ENCODE measurements at places on chromosomes 5 and 9. TPM values are rescaled to one million over a fixed set of nuclear protein-coding genes. Genes with fewer than 3 reads are reported as not detected.

Gene LIX1
- total RNA-seq, result not detected

Gene IFNB1
- 0.62 TPM for total RNA-seq

Gene TCF7
- total RNA-seq, result 68.7 TPM

Gene TLR4
- total RNA-seq, result not detected

DNA sequence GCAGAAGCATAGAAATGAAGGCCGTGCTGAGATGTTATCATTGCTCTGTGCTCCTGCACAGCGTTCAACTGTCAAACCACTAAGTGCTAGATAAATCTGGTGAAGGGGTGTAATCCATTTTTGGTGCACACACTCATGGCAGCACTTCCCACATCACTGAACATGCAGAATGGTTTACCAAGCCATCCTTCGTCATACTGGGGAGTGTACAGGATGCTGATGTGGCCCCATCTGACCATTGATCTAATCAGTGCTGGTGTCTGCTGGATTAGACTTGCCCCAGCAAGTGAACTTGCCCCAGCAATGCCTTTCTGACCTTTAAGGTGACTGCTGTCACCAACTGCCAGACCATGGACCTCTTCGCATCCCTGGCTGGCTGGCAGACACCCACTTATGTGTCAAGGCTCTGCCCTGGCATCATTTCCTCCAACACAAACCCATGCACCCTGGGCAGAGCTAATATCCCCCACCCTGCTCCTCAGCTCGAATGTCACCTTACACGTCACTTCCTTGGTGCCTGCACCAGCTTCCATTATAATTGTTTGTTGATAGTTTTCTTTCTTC is 4.2 kb upstream of the SEMA4D start:
- peak; percentile 36 for DNase-seq
- H3K4me3 ChIP-seq, result peak overlapping the region; percentile 56
- no peaks in the 10 kb centered on the region for H3K27me3 ChIP-seq
- H3K36me3 ChIP-seq, result peaks cover under 1% of the 10 kb centered on the region

DNA sequence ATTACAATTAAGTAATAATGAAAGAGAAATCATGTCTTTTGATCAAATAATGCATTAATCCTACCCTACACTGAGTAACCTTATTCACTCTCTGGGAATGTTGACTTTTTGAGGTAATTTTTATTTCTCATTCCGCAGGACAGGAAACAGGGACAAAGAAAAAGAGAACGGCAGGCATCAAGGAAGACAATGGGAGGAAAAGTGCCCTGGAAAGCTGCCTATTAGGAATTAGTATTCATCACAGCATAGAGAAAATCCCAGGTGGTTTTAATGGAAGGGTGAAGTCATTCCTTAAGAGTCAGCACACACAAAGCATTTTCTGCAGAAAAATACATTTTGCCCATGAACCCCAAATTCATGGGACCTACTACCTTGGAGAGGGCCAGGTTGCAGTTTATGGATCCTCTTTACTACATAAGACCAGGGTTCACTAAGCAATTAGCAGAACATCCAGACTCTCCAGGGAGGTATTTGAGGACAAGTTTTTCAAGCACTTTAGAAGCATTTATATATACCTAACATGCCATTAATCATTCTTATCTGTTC is 9.4 kb downstream of the FSTL4 start:
- H3K4me3 ChIP-seq, result no peak overlapping the region
- H3K27me3 ChIP-seq, result peaks cover 24% of the 10 kb centered on the region
- no peak overlapping the region for H3K27ac ChIP-seq

DNA sequence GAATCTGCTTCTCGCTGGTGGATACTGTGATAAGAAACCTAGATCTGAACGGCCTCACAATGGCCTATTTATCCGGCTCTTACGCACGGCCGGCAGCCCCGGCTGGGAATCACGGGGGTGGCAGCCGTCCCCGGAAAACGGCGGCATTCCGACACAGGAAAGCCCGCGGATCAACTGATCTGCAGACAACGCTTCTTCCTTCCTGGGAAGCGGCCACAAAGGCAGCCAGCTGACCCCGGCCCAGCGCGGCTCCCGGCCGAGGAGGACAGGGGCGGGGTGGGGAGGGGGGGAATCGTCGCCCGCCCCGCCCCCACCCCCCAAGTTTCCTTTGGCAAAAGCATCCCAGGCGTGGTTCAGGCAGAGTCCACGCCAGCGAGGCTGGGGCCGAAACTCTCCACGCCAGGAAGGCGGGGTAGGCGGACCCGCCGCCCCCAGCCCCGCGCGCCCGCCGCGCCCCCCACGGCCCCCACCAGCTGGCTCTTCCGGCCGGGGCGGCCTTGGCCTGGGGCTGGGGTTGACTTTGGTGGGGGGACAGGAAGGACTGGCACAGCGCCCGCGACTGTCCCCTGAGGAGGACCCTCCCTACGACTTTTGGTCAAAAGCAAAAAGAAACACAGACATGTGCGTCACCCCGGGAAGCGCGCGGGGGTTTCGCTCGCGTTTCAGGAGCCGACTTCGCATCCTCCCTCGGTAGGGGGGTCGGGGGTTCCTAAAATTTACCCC is 247.7 kb upstream of the ANKRD55 start:
- peaks cover 28% of the 10 kb centered on the region for H3K27me3 ChIP-seq
- peak overlapping the region; percentile 70 for H3K27ac ChIP-seq
- peaks cover 21% of the 10 kb centered on the region for H3K4me1 ChIP-seq
- peak overlapping the region; percentile 78 for H3K4me3 ChIP-seq

GRCh38 chr5:75651575-75652238 is 40.5 kb downstream of the ANKDD1B start:
- no peak overlapping the region for H3K27ac ChIP-seq
- no peak overlapping the region for H3K4me3 ChIP-seq
- peaks cover 4% of the 10 kb centered on the region for H3K27me3 ChIP-seq
- peaks cover 6% of the 10 kb centered on the region for H3K4me1 ChIP-seq
- no peak for DNase-seq

- no peaks in the 10 kb centered on the region for H3K27me3 ChIP-seq
- H3K36me3 ChIP-seq, result peaks cover 2% of the 10 kb centered on the region
- DNase-seq, result no peak
- H3K4me1 ChIP-seq, result peaks cover 15% of the 10 kb centered on the region
- H3K27ac ChIP-seq, result peak overlapping the region; percentile 0
Observed at GRCh38 chr9:98850851-98851729, 43.6 kb downstream of the GALNT12 start.
